Epithelial cell of esophagus (primary cell): ENCODE measurements at places on chromosomes 1 and 21.

GRCh38 chr1:154840269-154841176, 29.6 kb downstream of the KCNN3 start:
- DNase-seq = no peak

DNA sequence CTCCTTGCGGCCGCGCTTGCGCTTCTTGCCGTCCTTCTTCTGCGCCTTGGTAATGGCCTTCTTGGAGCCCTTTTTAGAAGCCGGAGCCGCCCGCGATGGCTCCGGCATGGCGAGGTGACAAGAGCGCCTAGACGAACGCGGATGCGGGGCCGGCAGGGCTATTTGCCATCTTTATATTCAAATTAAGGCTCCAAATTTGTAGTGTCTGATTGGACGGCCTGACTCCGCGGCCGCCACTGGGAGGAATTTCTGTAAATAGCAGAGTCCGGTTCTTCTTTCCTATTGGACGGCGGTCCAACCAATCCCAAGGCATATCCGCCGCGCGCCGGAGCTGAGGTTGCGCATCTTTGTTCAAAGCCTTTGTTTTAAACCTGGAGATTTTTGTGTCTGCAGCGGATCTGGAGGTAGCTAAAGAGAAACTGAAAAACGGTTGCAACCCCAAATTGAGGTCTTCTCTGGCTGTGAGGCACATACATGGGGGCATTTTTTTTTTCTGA, 22.6 kb upstream of the RNF187 start:
- peak; percentile 84 for DNase-seq

GRCh38 chr1:15953294-15953771, 22.6 kb downstream of the ZBTB17 start:
- DNase-seq = peak; percentile 46

- peak; percentile 58 for DNase-seq
Measured at GRCh38 chr1:86998727-86999126, 84.3 kb downstream of the HS2ST1 start.

- no peak for DNase-seq
Measured at GRCh38 chr1:215054266-215054665, 28.3 kb upstream of the KCNK2 start.

DNA sequence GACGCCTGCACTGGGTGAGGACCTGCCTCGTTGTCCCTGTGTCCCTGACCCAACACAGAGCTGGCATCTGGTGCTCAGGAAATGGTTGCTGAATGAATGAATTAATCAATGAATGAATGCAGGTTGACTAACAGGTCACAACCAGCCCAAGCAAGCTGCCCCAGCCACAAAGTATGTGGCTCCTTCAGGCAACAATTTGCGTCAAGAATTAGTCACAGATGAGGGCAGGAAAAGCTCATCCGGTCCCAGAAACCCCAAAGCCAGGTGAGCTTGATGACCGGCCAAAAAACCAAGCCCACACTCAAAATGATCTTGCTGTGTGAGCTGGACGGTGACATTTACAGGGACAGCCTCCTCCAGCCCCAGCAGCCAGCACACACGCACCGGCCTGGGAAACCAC, 40.6 kb upstream of the GPR153 start:
- DNase-seq = peak; percentile 92

- no peak for DNase-seq
Measured at GRCh38 chr21:38968887-38969543, 163.3 kb downstream of the ETS2 start.

DNA sequence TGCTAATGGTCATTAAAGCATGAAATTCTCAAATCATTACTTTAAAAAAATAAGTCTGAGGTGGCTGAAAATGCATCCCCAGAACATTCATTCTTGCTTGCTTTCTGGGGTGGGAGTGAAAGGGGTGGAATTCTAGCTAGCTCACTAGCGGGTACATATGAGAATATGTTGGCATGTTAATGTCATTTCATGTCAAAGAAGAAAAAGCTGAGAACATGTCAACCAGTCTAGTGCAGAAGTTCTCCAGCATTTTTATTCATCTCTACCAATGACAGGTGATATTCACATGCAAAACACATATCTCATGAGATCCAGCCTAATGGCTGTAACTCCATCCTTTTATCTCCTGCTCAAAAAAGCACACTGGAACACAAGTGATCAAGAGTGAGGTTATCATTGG, 49.1 kb downstream of the ZNHIT6 start:
- no peak for DNase-seq

DNA sequence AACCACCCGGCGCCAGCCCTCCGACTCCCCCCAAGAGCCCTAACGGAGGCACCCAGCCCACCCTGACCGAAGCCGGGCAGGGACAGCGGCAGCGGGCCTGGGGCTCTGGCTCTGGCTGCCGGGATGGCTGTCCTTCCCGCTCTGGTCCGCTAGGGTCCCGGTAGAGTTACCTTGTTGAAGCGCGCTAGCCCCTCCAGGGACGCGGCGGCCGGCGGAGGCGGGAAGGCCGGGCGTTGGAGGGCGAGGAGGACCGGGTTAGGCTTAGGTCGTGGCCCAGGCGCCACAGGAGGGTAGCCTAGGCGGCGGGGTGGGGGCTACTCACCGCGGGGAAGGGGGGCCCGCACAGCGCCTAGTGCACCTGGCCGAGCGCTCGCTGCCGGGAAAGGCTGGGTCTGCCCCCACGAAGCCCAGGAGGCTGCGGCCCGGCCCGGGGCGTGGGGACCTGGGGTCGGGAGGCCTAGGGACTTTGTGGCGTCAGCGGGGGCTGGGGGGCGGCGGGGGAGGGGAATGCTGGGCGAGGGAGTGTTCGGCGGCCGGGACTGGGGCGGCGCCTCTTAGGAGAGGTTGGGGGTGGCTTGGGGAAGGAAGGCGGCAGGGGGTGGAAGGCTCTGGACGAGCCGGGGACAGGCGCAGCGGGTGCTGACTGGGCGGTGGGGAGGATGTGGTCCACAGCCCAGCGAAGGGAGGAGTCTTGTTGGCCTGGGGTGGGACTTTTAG, at the start of gene TRIM17:
Gene TRIM17, minus strand, starts transcription at position 645 of the 717 bp plus-strand sequence. CDS start 1,789 bp downstream, outside the sequence.
- DNase-seq = peak; percentile 37

DNA sequence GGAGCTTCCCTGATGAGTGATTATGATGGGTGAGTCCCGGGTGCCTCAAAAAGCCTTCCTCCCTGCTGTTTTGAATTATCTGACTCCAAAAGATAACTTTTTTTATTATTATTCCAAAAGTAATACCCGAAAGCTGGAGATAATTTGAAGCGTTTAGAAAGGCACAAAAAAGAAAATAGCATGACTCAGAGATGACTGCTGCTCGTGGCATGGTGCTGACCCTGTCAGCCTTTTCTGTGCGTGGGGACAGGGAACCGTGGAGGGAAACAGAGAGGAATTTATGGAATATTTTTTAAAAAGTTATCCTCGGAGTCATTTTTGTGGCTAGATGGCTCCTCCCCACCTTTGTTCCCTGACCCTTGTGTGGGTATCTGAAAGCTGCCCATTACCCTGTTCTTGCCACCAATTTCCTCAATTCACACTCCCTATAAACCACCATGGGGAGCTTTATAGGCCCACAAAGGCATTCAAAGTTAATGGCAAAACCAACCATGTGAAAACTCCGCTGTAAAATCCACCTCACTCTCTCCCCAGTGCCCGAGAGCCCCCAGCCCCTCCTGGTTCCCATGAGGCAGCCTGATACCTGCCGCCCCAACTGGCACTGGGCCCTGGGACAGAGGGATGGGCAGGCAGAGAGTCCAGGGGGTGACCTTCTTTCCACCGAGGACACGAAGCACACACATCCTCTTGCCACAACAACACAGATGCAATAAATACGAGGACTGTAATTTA, 37.5 kb downstream of the IGSF21 start:
- DNase-seq = no peak

GRCh38 chr1:186429017-186429416, 31.9 kb downstream of the PDC start:
- peak; percentile 24 for DNase-seq

DNA sequence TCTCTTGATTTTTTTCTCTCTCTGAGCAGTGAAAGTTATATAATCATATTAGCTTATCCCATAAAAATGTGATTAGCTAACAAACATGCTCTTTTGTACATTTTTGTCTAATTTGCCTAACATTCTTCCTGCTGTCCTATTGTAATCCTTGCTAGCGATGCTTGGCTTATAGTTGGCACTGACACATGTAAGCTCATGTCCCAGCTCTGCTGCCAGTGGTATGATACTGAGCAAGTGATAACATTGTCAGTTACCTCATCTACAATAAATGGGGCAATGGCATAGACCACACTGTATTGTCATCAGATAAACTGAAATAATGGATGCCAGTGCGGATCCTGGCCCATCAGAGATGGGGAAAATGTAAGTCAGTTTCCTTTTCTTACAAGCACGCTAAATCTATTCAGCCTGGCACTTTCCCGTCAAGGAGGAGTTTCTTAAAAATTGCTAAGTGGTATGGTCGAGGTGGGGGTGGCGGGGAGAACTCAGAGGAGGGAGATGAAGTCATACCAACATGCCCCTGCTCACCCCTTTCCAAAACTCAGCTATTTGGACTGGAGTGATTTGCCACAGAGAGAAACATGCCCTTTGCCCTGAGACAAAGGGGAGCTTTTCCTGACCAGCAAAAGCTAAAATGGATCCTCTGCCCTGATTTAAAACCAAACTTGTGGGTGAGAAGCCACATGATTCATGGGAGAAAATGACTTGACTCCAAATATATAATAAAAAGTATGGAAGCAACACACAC, 1.3 kb downstream of the FYB2 start:
- DNase-seq = no peak

DNA sequence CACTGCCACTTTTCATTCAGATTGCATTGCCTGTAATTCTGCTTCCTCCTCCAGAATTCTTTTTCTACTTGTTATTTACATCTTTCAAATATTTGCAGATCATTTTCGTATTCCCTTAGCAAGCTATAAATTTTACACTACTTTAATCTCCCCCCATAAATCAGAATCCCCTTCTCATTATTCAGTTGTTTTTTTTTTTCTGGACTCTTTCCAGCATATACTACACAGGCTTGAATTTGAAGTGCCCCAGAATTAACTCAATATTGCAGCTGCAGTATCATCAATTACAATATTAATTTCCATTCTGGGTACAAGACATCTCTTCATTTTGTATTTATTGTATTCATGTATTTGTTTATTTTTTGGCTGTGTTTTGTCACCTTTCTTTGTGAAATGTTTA, 1494.3 kb downstream of the AMY1C start:
- no peak for DNase-seq

GRCh38 chr1:157145076-157145475, 6.9 kb upstream of the ETV3 start:
- peak; percentile 67 for DNase-seq

GRCh38 chr1:155322571-155322952, 1.9 kb downstream of the RUSC1 start:
- peak; percentile 16 for DNase-seq

DNA sequence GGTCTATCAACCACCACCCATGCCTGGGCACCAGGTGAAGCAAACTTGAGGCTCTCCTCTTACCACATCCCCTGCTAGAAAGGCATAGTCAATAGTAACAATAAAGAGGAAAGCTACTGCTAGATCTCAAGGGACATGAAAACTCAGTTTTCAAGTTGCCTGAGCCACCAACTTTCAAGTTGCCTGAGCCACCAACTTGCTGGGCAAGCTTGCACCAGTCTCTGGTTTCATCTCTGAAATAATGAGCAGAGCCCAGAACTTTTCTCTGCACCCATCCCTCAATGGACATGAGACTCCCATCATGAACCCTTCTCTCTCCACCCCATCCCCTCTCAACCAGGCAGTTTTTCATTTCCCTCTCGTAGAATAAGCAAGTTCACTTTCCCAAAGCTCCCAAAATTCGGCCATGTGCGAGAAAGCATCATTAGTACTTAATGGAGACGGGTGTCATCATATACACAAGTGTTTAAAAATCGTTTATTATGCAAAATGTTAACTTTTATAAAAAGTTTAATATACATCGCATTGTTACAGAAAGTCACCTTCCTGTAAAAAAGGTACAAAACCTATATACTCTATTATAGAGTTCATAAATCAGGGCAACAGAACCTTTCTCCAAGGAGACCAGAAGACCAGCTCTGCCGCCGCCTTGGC, 1.7 kb downstream of the ID3 start:
- peak; percentile 29 for DNase-seq

GRCh38 chr1:93969371-93969770, 60.1 kb upstream of the GCLM start:
- DNase-seq = peak; percentile 77

DNA sequence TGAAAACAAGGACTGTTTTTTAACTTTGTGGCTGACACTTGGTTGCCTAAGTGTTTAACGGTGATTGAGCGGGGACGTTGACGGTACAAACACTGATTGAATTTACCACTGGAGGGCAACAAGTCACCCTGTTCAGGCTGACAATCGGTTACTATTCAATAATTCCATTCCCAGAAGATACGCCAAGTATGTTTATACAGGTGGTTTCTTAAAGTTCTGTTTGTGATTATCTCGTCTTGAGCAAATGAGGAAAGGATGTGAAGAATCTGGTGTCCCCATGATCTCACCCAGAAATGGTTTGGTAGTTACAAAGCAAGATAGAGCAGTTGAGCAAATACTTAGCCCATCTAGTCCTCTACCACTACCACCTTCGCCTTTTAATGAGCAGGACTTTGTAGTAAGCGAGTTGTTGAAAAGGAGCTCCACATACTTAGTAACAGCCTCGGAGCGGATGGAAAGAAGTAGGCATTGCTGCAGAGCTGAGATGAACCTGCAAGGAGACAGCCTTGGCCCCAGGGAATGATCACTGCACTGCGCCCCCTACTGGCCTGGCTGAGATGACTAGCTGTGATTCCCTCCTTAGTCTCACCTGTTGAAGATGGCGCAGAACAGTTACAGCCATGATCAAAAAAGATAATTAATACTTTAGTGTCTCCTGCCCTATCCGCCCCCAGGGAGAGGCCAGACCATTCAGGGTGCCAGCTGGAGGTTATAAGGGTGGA, 36.3 kb downstream of the IFNAR1 start:
- peak; percentile 79 for DNase-seq

DNA sequence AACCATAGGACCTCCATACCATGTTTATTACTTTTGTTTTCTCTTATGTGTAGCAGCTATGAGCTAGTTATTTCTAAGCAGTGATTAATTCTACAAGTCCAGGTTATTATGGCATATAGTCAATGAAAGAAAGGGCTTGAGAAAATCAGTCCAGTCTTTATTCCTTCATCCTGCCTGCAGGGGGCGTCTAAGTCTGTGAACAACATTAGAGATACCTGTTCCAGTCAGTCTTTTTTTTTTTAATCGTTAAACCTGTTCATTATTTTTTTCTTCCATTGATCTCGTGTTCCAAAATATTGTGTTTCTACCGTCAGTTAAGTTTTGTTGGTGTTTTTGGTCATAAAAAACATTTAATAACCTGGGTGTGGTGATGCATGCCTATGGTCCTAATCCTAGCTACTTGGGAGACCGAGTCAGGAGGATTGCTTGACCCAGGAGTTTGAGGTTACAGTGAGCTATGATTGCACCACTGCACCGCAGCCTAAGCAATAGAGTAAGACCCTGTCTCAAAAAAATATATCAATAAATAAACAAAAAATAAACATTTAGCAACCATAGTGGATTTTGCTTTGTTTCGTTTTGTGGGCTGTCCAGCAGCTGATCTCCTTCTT, 29.4 kb upstream of the CD2 start:
- peak; percentile 80 for DNase-seq

- peak; percentile 98 for DNase-seq
Measured at GRCh38 chr1:58755468-58755872, 28.4 kb downstream of the JUN start.

- DNase-seq = peak; percentile 79
Measured at GRCh38 chr21:40841524-40842196, 5.3 kb downstream of the DSCAM start.
